Activated CD8-positive, alpha-beta memory T cell treated with anti-CD3 and anti-CD28 coated beads, Interleukin-2, amount 10 ng/mL, durations not matched to agents 7 days and 5 days (primary cell): ENCODE measurements at places on chromosomes 11 and 22. TPM values are rescaled to one million over a fixed set of nuclear protein-coding genes. Genes with fewer than 3 reads are reported as not detected.

DNA sequence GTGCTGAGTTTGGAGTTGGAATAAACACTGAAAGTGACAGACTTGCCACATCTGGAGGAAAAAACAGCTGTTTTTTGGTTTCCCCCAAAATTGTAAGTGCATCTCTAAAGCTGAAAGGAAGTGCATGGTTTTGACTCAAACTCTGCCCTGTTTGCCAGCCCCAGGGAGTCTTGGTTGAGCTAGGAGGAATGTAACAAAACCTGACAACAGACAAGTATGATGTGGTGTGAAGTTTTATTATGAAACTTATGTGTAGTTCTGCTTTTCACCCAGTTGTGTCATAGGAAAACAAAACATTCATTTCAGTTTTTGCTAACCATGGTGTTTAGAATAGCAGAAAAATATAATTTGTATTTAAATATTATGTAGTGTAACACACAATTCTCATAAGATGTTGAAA lies 31.7 kb upstream of the PDE3B start:
- H3K4me3 ChIP-seq, result no peak overlapping the region
- no peak for DNase-seq
- H3K27ac ChIP-seq, result no peak overlapping the region

DNA sequence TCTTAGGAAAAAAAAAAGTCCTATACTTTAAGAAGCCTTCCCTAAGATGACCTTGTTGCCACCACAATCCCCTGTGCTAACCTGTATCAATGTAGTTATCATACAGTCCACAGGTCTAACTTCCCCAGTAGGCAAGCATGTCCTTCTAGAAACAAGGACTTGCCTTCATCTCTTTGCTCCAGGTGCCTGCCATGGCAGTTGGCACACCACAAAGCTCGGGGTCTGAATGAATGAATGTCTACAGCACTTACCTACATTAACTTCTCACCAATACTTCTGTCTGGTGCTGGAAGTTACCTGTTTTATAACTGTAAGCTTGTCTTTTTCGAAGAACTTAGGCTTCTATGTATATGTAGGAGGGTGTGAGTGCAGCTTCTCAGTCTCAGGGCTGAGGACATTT lies 23.4 kb downstream of the CLPB start:
- no peak overlapping the region for H3K27ac ChIP-seq
- DNase-seq, result no peak
- H3K4me3 ChIP-seq, result no peak overlapping the region
- no peaks in the 10 kb centered on the region for H3K36me3 ChIP-seq

GRCh38 chr11:11036848-11037732 lies 179.2 kb upstream of the ZBED5 start:
- no peak overlapping the region for H3K4me3 ChIP-seq
- H3K4me1 ChIP-seq, result no peaks in the 10 kb centered on the region
- no peak overlapping the region for H3K27ac ChIP-seq
- no peaks in the 10 kb centered on the region for H3K36me3 ChIP-seq
- peaks cover 11% of the 10 kb centered on the region for H3K27me3 ChIP-seq
- no peak for DNase-seq

GRCh38 chr11:84825106-84825660 lies 802.0 kb downstream of the DLG2 start:
- no peak overlapping the region for H3K27ac ChIP-seq
- no peaks in the 10 kb centered on the region for H3K36me3 ChIP-seq
- H3K27me3 ChIP-seq, result no peaks in the 10 kb centered on the region
- H3K4me1 ChIP-seq, result no peaks in the 10 kb centered on the region
- no peak for DNase-seq

DNA sequence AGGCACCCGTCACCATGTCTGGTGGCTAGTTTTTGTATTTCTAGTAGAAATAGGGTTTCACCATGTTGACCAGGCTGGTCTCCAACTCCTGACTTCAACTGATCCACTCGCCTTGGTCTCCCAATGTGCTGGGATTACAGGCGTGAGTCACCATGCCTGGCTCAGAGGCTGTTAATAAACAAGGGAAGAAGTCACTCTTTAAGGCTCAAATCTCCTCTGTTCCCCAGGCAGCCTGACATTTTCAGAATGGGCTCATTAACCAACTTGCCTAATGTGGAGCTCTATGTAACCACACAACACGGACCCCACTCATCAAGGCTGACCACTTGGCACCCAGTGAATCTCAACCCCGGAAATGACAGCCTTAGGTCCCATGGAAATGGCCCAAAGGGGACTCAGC lies 24.1 kb downstream of the APOL3 start:
- DNase-seq, result no peak
- H3K36me3 ChIP-seq, result peaks cover 19% of the 10 kb centered on the region
- no peak overlapping the region for H3K4me3 ChIP-seq
- H3K4me1 ChIP-seq, result peaks cover 12% of the 10 kb centered on the region

- H3K27me3 ChIP-seq, result no peaks in the 10 kb centered on the region
- H3K27ac ChIP-seq, result no peak overlapping the region
- no peak for DNase-seq
Measured at GRCh38 chr11:16335236-16335962, 20.9 kb downstream of the SOX6 start.

GRCh38 chr11:35845860-35846259 lies 98.0 kb upstream of the LDLRAD3 start:
- no peaks in the 10 kb centered on the region for H3K4me1 ChIP-seq
- peaks cover 9% of the 10 kb centered on the region for H3K27me3 ChIP-seq
- no peak for DNase-seq
- no peak overlapping the region for H3K27ac ChIP-seq

GRCh38 chr11:64856382-64857227 lies 12.2 kb upstream of the CDC42BPG start:
- H3K4me1 ChIP-seq, result peaks cover 93% of the 10 kb centered on the region
- H3K4me3 ChIP-seq, result no peak overlapping the region
- no peaks in the 10 kb centered on the region for H3K27me3 ChIP-seq
- DNase-seq, result peak; percentile 76

GRCh38 chr11:103370076-103370475 lies 260.9 kb downstream of the DYNC2H1 start:
- no peaks in the 10 kb centered on the region for H3K27me3 ChIP-seq
- H3K27ac ChIP-seq, result no peak overlapping the region
- no peak overlapping the region for H3K4me3 ChIP-seq
- H3K4me1 ChIP-seq, result no peaks in the 10 kb centered on the region
- peaks cover 2% of the 10 kb centered on the region for H3K36me3 ChIP-seq
- no peak for DNase-seq

DNA sequence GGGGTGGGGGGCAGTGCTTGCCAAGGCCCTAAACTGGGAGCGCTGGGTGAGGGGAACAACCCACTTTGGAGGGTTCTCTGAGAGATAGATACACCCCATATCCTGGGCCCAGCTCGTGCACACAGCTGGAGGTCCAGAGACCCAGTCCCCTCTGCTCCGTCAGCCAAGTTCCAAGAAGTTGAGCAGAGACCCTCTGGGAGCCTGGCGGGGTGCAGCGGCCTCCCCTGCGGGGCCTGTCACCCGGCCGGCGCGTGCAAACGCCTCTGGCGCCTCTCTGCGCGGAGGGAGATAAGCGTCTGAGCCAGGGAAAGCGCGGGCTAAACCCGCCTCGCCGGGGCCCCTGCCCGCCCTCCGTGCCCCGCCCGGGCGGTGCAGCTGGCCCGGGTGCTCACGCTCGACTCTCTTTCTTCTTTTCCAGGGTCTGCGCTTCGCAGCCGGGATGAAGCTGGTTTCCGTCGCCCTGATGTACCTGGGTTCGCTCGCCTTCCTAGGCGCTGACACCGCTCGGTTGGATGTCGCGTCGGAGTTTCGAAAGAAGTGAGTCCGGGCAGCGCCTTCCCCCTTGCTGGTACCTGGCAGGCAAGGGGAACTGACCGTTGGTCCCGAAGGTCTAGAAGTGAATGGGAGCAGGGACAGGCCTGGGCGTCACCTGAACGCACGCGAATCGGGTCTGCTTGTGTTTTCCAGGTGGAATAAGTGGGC lies 540 bp downstream of the ADM start:
- H3K27me3 ChIP-seq, result peaks cover 77% of the 10 kb centered on the region
- H3K4me3 ChIP-seq, result peak overlapping the region; percentile 87
- H3K27ac ChIP-seq, result no peak overlapping the region

The USP2 gene
- total RNA-seq, result 0.76 TPM

The POLR2L gene
- total RNA-seq, result 87.6 TPM

The BATF2 gene
- 0.33 TPM for total RNA-seq

The GPHA2 gene
- not detected for total RNA-seq

The GRIA4 gene
- total RNA-seq, result not detected
